ENCODE measurements at places on chromosomes 3 and 15. TPM values are rescaled to one million over a fixed set of nuclear protein-coding genes. Genes with fewer than 3 reads are reported as not detected.

- no peaks in the 10 kb centered on the region for H3K36me3 ChIP-seq
- no peak overlapping the region for H3K4me3 ChIP-seq
- peaks cover 13% of the 10 kb centered on the region for H3K27me3 ChIP-seq
- H3K4me1 ChIP-seq: no peaks in the 10 kb centered on the region
Measured at GRCh38 chr3:40718681-40719080, 193.9 kb downstream of the ZNF621 start.

DNA sequence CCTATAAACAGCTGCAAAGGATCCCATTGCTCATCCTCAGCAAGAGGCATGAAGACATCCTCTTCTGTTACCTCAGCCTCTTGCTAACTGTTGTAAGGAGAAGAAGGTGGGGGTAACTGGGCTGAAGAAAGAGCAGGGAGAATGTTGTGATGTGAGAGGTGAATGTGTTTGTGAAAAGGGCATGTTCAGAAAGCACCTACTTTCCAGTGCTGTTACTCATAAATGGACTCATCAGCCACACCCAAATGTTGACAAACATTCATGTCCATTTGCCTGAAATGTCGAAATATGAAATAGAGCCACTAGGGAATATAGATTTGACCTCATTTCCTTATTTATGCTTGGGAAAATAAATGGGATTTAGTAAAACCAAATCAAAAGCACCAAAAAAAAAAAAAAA lies 12.6 kb downstream of the SLC24A1 start:
- peaks cover 20% of the 10 kb centered on the region for H3K4me1 ChIP-seq
- DNase-seq: no peak
- no peak overlapping the region for H3K27ac ChIP-seq
- H3K36me3 ChIP-seq: no peaks in the 10 kb centered on the region

GRCh38 chr15:44066211-44066827 lies 128.8 kb downstream of the FRMD5 start:
- H3K4me3 ChIP-seq: no peak overlapping the region
- peaks cover 4% of the 10 kb centered on the region for H3K4me1 ChIP-seq
- H3K27me3 ChIP-seq: peaks cover 14% of the 10 kb centered on the region
- no peaks in the 10 kb centered on the region for H3K36me3 ChIP-seq
- no peak overlapping the region for H3K27ac ChIP-seq
- DNase-seq: peak; percentile 80

- DNase-seq: no peak
- no peak overlapping the region for H3K4me3 ChIP-seq
- H3K36me3 ChIP-seq: peaks cover 3% of the 10 kb centered on the region
- peak overlapping the region; percentile 31 for H3K27ac ChIP-seq
- H3K4me1 ChIP-seq: peaks cover 91% of the 10 kb centered on the region
- H3K27me3 ChIP-seq: no peaks in the 10 kb centered on the region
Measured at GRCh38 chr3:71484047-71484446, 99.5 kb downstream of the FOXP1 start.

DNA sequence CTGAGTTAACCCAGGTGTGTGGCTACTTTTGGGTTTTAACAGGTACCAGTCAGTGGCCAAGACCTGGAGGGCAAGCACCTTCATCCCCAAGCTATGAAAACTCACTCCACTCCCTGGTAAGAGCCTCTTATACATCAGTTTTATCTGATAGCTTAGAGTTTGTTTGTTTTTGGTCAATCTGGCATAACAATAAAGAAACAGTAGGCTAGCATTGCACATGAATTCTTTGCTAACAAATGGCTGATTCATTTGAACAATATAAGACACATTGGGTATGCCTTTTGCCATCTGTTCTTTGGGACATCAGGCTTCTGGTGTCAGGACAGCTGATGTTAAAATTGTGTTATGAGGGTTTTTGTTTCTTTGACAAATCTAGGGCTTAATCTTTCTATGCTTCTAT lies 125.0 kb upstream of the CGNL1 start:
- no peak overlapping the region for H3K4me3 ChIP-seq
- no peaks in the 10 kb centered on the region for H3K27me3 ChIP-seq
- peaks cover 21% of the 10 kb centered on the region for H3K36me3 ChIP-seq

DNA sequence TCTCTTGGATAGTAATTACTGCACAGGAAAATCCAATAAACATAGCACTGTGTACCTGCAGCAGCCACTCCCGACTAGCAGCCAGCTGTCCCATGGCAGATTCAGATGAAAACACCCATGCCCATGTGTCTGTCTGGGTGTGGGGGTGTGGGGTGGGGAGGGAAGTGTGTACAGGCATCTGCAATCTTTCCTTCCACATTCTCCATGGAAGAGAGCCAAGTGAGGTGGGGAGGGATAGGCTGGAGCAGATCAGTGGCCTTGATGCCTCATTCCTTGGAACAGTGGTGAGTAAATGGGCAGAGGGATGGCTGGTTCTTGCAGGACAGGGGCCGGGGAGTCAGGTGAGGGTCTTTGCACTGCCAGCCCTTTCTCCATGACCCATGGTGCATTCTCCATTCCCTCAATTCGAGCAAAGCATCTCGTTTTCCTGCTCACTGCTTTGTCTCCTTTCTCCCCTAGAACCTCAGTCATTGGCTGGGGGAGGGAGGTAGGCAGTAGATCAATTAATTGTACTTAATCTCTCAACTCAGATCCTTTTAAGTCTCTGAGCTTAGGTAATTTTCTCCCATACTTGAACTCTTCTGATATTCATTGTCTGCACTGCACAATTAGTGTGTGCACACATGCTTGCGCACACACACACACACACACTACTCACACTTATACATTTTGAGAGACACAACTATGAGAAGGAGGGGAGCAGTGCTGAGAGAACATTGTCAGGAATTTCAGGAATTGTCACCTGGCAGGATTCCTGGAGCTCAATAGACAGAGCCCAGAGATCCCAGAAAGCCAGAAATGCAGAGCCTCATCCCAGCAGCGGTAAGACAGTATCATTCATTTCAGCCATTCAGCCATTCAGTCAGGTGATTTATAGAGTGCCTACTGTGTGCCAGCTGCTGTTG lies 31.9 kb downstream of the PDIA5 start:
- DNase-seq: no peak
- peaks cover 30% of the 10 kb centered on the region for H3K36me3 ChIP-seq
- H3K27me3 ChIP-seq: no peaks in the 10 kb centered on the region
- no peak overlapping the region for H3K4me3 ChIP-seq

DNA sequence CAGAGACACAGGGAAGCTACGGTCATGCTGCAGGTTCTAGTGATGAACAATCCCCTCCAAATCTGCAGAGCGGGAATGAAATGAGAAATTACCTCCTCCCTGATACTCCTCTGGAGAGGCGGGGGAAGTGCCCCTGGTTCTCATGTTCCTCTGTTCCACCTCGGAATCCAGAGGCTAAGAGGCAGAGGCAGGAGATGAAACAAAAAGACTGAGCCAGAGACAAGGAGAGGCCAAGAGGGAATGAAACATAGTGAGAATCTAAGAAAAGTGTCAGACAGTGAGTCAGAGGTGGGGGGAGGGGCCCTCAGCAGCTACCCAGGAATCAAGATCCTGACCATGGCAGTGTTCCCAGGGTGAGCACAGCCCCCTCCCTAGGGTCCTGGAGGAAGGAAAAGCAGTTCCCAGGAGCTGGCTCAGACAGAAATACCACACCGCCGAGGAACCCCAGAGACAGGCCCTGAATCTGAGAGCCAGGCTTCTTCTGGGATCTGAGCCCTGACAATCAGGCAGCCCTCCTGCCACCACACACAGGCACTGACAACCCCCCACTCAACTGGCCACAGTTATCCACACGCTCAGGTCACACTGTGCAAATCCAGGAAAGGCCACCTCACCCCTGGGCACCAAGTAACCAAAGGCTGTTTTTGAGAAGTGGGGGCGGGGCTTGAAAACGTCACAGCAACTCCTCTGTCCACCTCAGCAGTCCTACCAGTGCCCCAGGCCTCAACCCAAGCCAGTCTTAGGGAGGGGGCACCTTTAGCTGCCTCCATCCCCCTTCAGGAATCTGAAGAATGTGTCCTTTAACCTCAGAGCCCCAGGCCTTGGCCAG lies 2.4 kb downstream of the CSRNP1 start:
- H3K4me1 ChIP-seq: peaks cover 72% of the 10 kb centered on the region
- no peaks in the 10 kb centered on the region for H3K27me3 ChIP-seq
- H3K36me3 ChIP-seq: peaks cover 67% of the 10 kb centered on the region
- peak overlapping the region; percentile 93 for H3K4me3 ChIP-seq
- H3K27ac ChIP-seq: peak overlapping the region; percentile 95

DNA sequence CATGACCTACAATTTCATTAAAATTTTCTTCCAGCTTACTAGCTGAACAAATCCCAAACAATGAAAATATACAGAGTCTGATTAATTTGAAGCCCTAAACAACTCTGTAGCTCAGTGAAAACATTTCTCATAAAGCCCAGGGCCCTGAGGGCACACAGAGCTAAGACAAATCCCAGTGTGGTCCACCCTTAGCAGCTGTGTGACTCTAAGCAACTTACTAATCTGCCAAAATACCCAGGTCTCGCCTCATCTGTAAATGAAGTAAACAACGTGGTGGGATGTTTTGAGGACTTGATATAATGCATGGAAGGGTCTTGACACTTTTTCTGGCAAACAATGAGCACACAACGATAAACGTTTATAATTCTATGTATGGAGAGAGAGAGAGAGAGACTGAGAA lies 158.4 kb downstream of the FHIT start:
- H3K4me1 ChIP-seq: no peaks in the 10 kb centered on the region
- peaks cover 1% of the 10 kb centered on the region for H3K36me3 ChIP-seq
- H3K27ac ChIP-seq: no peak overlapping the region

DNA sequence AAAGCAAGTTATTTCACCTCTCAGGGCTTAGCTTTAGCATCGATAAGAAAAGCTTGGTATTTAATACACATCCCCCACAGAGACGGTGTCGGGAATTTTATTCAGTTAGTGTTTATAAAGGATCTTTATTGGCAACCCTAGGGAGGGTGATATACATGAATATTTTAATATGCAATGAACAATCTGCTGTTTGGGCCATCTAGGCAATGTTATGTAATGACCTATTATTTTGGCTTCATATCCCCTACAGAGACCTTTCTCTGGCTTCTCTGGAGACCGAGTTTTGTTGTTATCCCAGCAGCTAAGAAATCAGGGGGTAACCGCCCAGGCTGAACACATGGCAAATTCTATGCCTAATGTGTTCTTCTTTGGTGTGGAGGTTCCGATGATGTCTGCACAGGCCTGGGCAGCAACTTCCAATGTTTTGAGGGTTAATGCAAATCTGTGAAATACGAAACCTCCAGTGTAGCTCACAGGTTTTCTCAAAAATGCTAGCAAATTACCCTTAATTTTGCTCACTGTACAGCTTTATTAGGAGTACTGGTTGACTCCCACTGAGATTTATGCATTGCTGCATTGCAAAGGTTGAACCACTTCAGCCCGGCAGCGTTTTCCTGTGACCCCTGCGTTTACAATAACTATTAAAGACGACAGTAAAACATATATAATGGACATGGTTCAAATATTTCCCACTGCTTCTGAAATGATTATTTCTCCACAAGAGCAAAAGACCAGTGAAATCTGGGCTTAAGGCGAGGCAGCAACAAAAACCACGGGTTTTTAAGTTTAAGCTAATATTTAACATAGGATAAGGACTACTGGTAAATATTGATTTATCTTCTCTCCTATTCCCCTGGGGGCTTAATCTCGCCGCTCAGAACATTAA lies 298.3 kb upstream of the NR2E3 start:
- H3K4me1 ChIP-seq: no peaks in the 10 kb centered on the region
- no peak for DNase-seq
- H3K4me3 ChIP-seq: no peak overlapping the region
- no peaks in the 10 kb centered on the region for H3K36me3 ChIP-seq
- no peak overlapping the region for H3K27ac ChIP-seq
- H3K27me3 ChIP-seq: peaks cover 17% of the 10 kb centered on the region

DNA sequence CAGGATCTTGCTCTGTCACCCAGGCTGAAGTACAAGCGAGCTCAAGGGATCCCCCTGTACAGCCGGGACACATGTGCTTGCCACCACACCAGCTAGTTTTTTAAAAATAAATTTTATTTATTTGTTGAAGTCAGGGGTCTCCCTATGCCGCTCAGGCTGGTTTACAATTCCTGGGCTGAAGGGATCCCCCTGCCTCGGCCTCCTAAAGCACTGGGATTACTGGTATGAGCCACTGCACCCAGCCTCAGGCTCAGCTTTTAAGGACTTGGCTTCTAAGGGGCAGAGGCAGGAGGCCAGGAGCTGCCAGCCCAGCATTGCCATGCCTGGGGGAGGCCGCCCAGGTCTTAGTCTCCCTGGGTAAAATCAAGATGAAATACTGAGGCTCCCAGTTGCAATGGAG lies 37.3 kb downstream of the HCN4 start:
- DNase-seq: no peak
- no peaks in the 10 kb centered on the region for H3K36me3 ChIP-seq
- no peak overlapping the region for H3K4me3 ChIP-seq
- no peaks in the 10 kb centered on the region for H3K4me1 ChIP-seq
- H3K27me3 ChIP-seq: peaks cover under 1% of the 10 kb centered on the region

DNA sequence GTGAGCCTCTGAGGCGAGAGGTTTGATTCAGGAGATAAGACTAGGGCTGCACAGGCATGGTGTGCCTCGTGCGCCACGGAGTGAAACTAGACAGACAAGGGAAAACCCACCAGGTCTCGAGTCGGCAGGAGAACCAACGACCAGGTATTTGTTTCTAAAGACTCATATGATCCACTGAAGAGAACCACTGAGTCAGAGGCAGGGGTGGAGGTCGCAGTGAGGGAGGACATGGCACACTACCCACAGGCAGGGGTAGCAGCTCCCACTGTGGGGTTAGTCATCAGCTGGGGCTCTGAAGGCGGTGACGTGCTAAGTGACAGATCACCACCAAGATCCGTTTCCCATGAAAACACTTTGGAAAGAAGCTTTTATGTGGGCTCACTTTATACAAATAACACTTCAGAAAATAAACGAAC lies 45.7 kb downstream of the CHSY1 start:
- no peaks in the 10 kb centered on the region for H3K27me3 ChIP-seq
- DNase-seq: peak; percentile 91
- peaks cover 91% of the 10 kb centered on the region for H3K4me1 ChIP-seq
- H3K36me3 ChIP-seq: peaks cover 17% of the 10 kb centered on the region
- H3K27ac ChIP-seq: peak overlapping the region; percentile 92
- peak overlapping the region; percentile 65 for H3K4me3 ChIP-seq

- H3K27ac ChIP-seq: no peak overlapping the region
- no peaks in the 10 kb centered on the region for H3K36me3 ChIP-seq
- H3K4me1 ChIP-seq: no peaks in the 10 kb centered on the region
- DNase-seq: no peak
- no peak overlapping the region for H3K4me3 ChIP-seq
Measured at GRCh38 chr3:128945041-128945877, 48.6 kb downstream of the CFAP92 start.

DNA sequence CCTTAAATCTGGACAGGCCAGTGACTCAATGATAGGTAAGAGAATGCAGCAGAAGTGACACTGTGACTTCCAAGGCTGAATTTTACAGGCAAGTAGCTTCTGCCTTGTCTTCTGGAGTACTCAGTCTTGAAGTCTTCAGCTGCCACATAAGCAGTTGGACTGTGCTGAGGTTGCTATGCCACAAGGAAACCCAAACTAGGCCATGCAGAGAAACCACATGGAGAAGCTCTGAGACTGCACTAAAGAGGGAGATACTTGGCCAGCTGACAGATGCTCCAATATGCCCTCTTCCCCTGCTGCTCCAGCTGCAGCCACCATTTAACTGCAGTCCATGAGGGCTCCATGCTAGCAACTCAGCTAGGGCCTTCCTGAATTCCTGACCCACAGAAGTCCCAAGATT lies 119.4 kb upstream of the GADL1 start:
- H3K36me3 ChIP-seq: no peaks in the 10 kb centered on the region
- H3K4me1 ChIP-seq: peaks cover 10% of the 10 kb centered on the region
- H3K27ac ChIP-seq: no peak overlapping the region
- no peak overlapping the region for H3K4me3 ChIP-seq
- DNase-seq: no peak
- no peaks in the 10 kb centered on the region for H3K27me3 ChIP-seq

Gene NANOGP8
- total RNA-seq: not detected

Gene GOLGA8T
- not detected for total RNA-seq

Gene TGM4
- not detected for total RNA-seq

Gene PRR20G
- not detected for total RNA-seq

Gene GOLGA8S
- not detected for total RNA-seq

Gene TMCO5A
- total RNA-seq: not detected

Gene DISP2
- total RNA-seq: 0.02 TPM

Gene KIF15
- 51.7 TPM for total RNA-seq

Gene IQCF5
- total RNA-seq: not detected
